ENCODE measurements at places on chromosomes 4 and X.

DNA sequence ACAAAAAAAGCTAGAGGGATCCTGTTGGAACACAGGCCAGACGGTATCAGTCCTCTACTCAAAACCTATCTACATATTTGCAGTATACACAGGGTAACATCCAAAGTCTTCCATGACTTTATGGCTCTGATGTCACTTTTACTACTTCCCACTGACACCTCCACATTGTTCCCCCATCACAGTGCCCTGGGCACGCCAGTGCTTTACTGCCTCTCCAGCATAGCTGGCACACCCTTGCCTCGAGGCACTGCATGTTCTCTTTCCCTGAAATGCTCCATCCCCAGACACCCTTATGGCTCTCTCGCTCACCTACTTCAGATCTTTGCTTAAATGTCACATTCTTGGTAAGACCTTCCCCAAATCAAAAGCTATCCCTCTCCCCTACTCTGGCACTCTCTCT lies 6.3 kb upstream of the ATP10D start:
- no peak for DNase-seq

DNA sequence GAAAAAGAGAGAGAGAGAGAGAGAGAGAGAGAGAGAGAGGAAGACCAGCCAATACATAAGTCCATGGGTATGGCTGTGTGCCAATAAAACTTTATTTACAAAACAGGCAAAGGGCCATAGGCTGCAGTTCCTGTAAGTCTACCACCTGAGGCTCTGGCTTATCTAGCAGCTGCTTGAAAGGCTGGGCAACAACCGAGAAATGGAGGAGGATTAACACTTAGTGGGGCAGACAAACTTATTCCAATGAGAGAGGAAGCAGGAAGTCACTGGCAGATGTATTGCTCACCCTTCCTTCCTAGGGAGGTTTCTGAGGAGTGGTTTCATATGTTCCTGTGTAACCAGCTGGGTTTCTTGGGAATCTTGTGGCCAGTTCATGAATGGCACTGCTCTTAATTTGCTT lies 4.7 kb upstream of the GPR143 start:
- no peak for DNase-seq

DNA sequence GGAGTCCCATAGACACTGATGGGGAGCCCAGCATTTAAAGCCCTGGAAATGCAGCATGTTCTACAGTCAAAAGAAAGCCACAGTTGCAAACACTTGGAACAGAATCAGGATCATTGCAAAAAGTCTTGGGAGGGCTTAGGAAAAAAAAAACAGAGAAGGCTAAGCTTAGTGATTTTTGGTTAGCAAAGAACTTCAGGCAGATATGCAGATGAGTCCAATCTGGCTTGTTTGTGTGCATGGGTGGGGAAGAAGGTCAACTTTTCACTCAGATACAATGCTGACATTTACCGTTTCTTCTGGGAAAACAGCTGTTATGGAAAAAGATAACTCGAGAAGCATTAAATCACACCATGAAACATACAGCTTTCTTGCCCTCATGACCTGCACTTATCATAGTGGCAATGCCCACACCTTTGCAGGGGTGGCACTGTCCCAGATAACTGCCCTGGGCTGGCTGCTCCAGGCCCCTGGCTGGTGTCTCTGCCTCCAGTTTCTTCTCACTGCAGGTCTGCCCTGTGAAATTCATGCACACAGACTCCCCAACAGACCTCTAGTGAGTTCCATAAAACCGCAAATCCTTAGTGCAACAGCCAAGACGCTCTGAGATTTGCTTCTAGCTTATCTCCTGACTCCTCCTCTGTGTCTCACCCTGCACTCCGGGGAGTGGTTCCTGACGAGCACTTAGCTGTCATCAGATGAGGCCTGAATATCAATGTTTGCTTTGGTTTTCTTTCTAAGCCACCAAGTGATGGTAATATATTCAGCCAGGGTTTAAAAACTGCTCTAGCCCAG lies 99.2 kb downstream of the DRD5 start:
- no peak for DNase-seq

GRCh38 chr4:87541521-87541920 lies 12.3 kb upstream of the SPARCL1 start:
- no peak for DNase-seq

DNA sequence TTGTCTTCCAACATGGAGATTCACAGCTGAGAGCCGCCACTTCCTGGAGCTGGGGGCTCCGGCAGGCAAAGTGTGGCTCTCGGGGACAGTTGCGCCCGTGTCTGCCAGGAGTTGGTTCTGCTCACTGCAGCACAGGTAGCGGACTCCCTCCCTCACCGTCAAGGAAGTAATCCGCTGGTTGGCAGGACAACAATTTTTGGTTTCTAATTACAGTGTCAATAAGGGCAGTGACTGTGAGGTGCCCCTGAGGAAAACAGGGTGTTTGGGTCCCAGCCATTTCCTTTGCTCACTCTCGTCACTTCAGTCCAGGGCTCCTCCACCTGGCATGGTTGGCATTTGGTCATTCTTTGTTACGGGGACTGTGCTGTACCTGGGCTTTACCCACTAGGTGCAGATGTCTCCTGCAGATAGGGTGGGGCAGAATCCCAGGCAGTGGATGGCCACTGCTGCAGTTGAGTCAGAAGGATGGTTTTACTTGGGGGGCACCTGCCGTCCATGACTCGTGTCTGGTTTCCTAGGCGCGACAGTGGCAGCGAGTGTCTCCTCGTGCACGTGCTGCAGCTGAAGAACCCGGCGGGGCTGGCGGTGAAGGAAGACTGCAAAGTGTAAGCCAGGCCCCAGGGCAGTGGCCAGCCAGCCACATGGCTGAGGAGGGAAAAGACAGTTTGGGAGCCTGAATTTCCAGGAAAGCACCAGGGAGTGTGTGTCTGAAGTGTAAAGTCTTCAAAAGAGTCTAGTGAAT lies 32.1 kb upstream of the CLCN4 start:
- DNase-seq, result no peak

GRCh38 chrX:49233887-49234555 lies 881 bp upstream of the CACNA1F start:
- no peak for DNase-seq

GRCh38 chr4:185634066-185634652 lies 98.9 kb upstream of the PDLIM3 start:
- DNase-seq, result no peak

DNA sequence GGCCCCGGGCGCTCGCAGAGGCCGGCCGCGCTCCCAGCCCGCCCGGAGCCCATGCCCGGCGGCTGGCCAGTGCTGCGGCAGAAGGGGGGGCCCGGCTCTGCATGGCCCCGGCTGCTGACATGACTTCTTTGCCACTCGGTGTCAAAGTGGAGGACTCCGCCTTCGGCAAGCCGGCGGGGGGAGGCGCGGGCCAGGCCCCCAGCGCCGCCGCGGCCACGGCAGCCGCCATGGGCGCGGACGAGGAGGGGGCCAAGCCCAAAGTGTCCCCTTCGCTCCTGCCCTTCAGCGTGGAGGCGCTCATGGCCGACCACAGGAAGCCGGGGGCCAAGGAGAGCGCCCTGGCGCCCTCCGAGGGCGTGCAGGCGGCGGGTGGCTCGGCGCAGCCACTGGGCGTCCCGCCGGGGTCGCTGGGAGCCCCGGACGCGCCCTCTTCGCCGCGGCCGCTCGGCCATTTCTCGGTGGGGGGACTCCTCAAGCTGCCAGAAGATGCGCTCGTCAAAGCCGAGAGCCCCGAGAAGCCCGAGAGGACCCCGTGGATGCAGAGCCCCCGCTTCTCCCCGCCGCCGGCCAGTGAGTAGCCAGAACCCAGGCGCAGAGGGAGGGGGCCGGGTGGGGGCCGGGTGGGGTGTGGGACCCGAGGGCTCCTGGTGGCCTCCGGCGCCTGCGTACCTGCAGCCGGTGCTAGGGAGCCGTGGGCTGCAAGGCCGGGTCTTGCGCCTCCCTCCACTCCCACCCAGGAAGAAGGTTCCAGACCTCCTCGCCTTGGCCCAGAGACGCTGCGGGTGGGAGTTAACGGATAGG lies 534 bp downstream of the MSX1 start:
- DNase-seq, result no peak

DNA sequence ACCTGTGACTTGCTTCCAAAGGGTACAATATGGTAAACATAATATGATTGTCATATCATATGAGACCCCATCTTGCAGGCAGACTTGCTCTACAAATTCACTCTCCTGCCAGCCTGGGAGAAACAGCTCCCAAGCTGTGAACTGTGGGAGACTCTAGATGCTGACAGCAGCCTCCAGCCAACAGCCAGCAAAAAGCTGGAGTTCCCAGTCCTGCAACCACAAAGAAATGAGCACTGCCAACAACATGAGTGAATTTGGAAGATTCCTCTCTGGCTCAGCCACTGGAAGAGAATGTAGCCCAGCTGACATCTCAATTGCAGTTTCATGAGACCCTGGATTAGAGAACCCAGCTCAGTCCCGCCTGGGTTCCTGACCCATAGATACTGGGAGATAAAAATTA lies 145.4 kb downstream of the QDPR start:
- no peak for DNase-seq

DNA sequence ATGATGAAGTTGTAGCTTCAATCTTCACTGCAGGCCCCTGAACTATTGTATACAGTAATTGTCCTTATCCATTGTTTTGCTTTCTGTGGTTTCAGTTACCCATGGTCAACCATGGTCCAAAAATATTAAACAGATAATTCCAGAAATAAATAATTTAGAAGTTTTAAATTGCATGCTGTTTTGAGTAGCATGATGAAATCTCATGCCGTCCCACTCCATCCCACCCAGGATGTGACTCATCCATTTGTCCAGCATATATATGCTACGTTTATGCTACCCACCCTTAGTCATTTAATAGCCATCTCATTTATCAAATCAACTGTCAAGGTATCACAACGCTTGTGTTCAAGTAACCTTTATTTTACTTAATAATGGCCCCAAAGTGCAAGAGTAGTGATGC lies 34.5 kb downstream of the IQCM start:
- no peak for DNase-seq

- DNase-seq, result no peak
These were observed 1827.2 kb downstream of the ARAP2 start for GRCh38 chr4:34417160-34417559.

DNA sequence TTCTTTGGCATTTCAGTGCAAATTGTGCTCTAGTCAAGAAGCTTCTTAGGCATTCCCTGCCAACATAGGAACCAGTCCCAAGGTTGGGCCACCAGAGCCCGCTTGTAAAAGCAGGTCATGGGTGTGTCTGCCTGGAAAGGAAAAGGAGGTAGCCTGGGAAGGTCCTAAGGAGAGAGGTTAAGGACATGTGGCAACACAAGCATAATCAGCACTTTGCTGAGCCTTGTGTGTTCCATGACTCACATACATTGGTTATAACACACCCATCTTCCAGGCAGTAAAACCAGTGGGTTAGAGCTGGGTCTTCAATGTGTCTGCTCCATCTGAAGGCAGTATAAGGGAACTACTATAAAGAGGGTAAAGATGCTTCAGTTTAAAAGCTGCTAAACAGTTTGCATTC lies 165.0 kb downstream of the FHIP1A start:
- no peak for DNase-seq

- no peak for DNase-seq
These were observed 30.1 kb downstream of the NEIL3 start for GRCh38 chr4:177339477-177340374.

DNA sequence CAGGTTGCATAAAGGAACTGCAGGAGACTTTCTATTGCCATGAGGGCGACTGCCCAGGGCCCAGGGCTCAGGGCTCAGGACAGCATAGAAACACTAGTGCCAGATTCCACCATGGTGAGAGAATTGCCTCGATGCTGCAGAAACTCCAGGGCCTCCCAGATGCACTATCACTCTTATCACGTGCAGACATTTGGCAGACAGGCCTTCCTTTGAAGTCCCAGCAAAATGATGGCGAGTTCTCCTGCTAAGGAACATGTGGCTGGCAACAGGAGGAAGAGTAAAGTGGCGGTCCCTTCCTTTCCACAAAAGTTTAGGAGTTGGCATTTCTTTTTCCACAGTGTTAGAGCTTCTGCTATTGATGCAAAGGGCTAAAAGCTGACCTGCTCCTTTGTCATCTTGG lies 214.0 kb upstream of the LNX1 start:
- no peak for DNase-seq

DNA sequence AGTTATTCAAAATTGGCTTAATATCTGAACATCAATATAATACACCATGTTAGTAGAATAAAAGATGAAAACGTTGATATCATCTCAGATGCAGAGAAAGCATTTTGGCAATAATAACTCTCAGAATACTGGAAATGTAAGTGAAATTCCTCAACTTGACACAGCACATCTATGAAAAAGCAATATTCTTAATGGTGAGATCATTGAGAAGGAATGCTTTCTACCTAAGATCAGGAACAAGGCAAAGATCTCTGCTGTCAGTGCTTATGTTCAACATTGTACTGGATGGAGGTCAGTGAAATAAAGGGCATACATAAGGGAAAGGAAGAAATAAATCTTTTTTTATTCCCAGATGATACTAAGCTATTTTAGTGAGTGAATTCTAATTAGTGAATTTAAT lies 40.6 kb downstream of the MRPL1 start:
- DNase-seq, result no peak

GRCh38 chrX:15242899-15243555 lies 26.9 kb downstream of the ASB9 start:
- peak; percentile 10 for DNase-seq

DNA sequence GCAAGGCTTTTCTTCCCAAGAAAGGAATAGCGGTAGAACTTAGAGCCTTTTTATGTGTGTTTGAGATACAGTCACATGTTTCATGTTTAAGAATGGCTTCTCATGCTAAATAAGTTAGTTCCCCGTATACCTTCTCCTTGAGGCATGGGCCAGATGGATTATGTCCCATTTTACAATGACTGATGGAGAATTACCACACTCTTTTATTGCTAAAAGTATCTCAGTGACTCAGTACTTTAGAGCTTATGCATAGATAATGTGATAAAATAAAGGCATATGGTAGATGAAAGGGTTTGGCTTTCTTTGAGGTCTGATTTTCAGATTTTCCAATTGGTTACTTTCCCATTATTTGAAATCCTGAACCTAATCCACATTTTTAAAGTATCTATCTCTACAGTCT lies 121.8 kb upstream of the BMPR1B start:
- no peak for DNase-seq

GRCh38 chr4:8348071-8348470 lies 78.5 kb downstream of the HTRA3 start:
- DNase-seq, result no peak

DNA sequence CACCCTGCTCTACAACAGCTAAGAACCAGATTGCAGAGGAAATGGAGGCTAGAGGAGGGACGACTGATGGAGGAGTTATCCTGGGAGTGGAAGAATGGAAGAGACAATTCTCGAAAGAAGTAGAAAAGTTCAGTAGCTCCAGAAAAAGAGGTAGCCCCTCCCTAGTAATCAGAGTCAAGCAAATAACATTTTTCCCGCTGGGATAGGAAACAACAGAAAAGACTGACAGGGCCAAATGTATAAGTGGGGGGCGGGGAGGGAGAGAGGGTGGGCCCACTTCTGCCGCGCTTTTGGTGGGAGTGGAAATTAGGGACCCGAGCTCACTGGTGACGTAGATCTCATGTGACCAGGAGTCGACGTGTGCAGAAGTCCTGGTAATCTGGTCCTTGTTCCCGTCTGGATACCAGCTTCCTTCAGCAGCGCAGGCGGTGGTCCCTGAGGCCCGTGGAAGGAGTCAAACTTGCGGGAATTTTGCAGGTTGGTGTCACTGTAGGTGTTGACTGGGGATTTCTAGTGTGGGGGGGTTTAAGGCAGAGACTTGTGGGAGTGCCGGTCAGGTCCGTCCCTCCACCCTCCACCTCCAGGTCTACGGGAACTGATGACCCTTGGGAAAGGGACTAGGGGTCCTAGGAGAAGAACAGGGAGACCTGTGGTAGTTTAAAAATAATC lies at the start of gene TCEAL9:
TSS of gene TCEAL9 (plus strand) at position 377 of the 669 bp plus-strand sequence. CDS start 1,179 bp downstream, outside the sequence.
- no peak for DNase-seq

All from stimulated activated CD4-positive, alpha-beta T cell treated with anti-CD3 and anti-CD28 coated beads, TNF-alpha, amount 100 ng/mL, for 1 hour (primary cell).